ENCODE measurements at places on chromosomes 7 and 10.

- DNase-seq = no peak
Observed at GRCh38 chr7:157013101-157013500, 2.6 kb upstream of the MNX1 start.

GRCh38 chr10:124322191-124322980 lies 96.3 kb downstream of the OAT start:
- no peak for DNase-seq

DNA sequence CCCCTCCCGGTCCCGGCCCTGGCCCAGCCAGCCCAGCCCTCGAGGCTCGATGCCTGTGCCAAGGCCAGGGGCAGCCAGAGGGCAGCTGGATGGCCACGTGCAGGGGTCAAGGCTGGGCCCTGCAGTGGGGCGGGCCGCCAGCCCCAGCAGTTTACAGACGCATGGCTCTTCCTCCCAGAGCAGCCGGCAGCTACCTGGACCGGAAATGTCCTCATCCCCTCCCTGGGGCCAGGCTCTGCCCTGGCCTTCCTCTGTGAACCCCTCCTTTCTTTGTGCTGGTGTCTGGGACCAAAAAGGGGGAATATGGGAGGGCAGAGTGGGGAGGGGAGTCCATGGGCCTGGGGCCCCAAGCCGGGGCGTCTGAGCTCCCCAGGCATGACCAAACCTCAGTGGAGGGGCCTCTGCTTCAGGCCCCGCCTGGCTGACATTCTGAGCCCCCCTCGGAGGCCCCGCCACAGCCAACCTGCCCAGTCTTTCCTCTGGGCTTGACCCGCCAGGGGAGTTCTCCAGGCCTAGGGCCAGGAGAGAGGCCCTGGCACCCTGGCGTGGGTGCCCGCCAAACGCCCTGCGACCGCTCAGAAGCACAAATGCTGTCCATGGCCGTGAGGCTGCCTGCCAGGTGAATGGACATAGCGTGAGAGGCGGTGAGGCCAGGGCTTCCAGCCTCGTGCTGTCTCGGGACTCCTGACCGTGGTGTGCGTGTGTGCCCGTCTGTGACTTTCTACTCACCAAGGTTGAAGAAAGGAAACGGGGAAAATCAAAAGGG lies 24.7 kb upstream of the AMZ1 start:
- no peak for DNase-seq

DNA sequence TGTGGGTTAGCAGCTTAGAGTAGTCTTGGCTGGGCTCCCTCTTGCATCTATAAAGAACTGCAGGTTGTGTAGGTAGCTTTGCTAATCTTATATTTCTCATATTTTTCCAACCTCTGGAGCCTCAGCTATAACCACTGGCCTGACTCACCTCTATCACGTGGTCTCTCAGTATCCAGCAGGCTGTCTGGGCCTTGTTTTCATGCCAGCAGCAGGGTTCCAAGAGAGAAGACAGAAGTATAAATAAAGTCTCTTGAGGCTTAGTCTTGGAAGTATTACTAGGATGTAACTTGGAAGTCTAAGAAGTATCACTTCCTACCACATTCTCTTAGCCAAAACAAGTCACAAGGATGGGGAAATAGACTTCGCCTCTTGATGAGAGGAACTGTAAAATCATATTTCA lies 73.3 kb downstream of the WIPF3 start:
- no peak for DNase-seq

GRCh38 chr10:30562787-30563186 lies 66.8 kb downstream of the LYZL2 start:
- no peak for DNase-seq

- no peak for DNase-seq
Observed at GRCh38 chr7:78379148-78379547, 580.6 kb downstream of the PHTF2 start.

DNA sequence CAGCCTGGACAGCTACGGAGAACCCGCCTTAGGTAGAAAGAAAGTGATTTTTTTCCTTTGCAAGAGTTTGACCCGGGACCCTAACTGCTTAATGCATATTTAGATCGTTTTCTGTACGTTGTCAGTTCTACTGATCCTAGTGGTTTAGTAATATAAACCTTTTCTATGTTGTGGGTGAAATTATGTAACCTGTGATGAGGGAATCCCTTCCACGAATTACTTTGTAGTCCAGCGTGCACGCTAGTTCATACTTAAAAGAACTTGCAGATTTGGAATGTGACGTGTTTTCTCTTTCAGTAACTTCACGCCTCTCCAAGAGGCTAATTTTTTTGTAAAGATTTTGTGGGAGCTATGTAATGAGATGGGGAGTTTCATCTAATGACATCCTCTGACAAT lies 705 bp downstream of the SLF2 start:
- no peak for DNase-seq

- DNase-seq = no peak
Observed at GRCh38 chr7:36047091-36047658, 105.9 kb upstream of the EEPD1 start.

Data from D721Med (cell line).